NCI-H187 treated with DMSO at 0.1 percent for 48 hours (cell line): ENCODE measurements at places on chromosomes 7 and 10.

DNA sequence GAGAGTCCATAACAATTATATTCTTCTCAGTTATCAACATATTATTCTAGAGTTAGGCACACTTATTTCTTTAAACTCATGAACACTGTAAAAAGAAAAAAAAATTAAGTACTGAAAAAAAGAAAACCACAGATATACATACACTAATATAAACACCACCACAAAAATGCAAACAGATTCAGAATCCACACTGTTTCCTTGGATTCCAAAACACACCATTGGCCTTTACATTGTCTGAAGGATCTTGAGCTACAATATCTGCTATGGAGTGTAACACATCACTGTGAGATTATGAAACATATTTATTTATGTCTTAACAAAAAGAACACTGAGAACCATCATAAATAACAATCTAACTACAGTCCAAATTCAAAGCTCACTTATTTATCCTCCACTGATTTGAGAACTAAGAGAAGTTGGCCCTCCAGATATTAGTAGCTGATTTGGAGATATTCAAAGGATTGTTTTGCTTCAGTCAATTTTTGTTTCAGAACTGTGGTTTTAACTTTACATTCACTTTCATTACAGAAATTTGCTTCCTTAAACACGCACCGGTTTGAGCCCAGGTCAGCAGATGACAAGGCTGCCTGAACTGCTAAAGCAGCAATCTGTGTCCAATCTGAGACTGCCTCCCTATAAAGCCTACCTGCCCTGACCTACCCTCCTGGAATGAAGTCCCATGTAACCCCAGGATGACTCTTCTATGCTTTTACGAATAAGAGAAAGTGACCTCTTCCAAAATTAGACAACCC, 47.0 kb upstream of the CDK1 start:
- no peak for DNase-seq

- no peak for DNase-seq
These were observed 25.7 kb downstream of the CPXM2 start for GRCh38 chr10:123865880-123866279.

DNA sequence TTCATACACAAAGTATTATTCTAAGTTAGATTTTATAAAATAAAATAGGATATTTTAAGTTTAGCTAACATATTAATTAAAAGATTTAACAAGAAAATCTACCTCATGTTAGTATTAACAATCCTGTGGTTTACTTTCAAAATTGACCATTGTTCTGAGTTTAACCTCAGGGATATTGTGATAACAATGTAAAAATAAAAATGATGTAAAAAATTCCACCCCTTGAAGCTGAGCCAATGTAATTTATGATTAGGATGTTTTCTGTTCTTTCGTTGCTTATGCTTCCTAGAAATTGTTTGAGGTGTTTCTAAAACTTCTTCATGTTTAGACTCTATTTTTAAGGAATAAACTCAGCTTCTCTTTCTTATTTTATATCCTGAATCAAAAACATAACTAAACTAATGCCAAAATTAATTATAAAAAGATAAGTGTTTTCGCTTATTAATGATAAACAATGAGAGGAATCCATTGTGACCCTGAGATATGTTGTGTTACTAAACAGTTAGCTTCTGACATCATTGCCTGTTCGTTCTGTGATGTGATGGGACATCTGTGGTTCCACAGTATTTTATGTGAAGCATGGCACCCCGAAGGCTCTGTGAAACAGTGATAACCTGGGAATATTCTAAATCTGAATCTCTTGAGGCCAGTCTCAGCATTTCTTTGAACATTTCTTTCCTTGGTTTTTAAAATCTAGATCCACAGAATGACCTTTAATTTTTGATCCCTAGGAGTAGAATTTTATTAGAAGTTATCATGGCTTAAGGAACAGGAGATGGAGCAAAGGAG, 340.8 kb downstream of the ARL4A start:
- DNase-seq, result no peak

GRCh38 chr10:129966889-129967578, 3.0 kb upstream of the EBF3 start:
- DNase-seq, result no peak

- DNase-seq, result no peak
These were observed 12.8 kb downstream of the NOS3 start for GRCh38 chr7:151003572-151003971.

GRCh38 chr10:102796407-102797176, 40.6 kb downstream of the CYP17A1 start:
- DNase-seq, result no peak

GRCh38 chr10:122159141-122159970, 111.7 kb upstream of the BTBD16 start:
- no peak for DNase-seq

DNA sequence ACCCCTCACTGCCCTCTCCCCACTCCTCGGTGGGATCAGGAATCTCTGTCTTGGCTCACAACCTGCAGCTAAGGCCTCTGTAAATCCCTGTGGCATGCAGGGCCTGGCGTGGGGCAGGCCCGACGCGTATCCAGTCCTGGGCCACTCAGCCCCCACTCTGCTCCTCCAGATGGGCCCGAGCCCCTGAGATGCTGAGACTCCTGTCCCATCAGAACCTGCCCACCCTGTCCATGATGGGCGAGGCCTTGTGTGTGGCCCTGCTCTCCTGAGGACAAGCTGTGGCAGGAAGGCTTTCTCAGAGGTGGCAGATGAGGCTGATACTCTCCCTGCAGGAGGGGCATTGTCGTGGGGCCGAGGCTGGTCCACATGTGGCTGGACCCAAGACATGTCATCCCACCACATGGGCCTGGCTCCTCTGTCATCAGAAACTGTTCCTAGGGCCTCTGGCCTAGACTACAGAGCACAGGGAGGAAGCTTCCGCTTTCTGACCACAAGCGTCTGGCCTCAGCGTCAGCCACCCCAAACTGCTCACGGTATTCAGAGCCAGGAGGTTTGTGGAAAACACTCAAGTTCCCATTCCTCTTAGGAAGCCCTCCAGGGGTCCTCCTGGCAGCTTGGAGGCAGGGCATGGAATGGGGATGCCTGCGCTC, 6.0 kb downstream of the ALOX5 start:
- no peak for DNase-seq

GRCh38 chr7:142375710-142376313, 118.0 kb upstream of the PRSS58 start:
- DNase-seq, result no peak

DNA sequence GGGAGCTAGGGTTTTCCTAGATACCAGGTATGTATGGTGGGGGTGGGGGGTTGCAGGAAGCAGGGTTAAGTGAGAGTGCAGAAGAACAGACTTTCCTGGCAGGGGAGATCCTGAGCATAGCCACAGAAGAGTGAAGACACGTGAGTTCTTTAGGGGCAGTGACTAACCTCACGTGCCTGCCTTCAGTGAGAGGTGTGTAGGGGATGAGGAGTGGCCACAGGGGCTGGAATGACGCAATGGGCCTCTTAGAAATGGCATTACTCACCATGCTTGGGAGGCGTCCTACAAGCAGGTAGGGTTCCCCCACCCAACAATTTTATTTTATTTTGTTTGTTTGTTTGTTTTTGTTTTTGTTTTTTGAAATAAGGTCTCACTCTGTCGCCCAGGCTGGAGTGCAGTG, 698.6 kb upstream of the NRP1 start:
- no peak for DNase-seq

GRCh38 chr7:111076205-111076604, 14.7 kb upstream of the LRRN3 start:
- DNase-seq, result no peak

DNA sequence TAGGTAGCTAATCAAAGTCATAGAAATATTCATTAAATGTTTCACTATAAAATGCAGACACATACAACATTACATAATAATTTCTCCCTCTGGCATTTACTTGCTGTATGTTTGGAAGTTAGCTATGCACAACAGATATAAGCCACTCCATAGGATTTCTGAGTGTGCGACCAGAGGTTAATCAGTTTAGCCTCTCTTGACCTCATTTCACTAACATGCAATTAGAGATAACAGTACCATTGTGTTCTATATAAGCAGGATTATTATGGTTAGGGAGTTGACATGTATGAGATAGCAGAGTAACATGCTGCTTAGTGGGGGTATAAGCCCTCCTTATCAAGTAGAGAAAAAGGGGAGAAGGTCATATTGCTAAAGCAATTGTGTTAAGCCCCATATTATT, 26.4 kb downstream of the GLUD1 start:
- DNase-seq, result no peak

GRCh38 chr7:92836489-92836999, at the start of gene CDK6:
Gene CDK6, minus strand, starts transcription at chr7:92836573. Its CDS starts 3,250 bp downstream, at chr7:92833323.
- DNase-seq, result no peak

DNA sequence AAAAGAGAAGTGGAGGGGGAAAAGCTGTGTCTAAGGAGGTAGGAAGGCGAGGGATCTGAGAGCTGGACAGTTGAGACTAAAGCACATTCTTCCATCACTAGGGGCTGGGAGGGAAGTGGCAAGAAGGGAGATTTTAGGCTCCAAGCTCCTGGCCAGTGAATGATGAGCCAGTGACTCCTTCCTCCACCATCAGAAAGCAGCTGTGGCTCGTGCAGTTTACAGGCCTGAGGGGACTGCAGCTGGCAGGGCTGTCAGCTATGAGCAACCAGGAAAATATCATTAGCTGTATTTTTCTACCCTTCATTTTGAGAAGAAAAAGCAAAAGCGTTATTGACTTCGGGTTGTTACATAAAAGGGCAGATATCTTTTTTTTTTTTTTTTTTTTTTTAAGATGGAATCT, 60.7 kb downstream of the GPAM start:
- no peak for DNase-seq

- DNase-seq, result no peak
These were observed 357.8 kb upstream of the C7orf33 start for GRCh38 chr7:148232784-148233183.

DNA sequence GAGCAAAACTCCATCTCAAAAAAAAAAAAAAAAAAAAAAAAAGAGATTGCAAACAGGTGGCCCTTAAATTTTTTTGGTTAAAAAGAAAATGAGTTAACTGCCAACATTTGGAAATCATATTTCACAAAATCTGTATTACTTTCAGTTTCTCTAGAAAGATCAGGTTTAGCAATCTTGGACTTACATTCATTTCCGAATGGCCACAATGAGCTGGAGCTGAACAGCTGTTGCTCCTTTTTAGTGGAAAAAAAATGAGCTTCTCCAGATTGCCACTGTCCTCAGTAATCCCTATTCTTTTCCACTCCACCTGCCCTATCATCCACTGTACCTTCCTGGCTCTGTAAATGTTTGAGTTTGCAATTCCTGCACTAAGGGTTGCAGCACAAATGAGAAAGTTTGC, 43.6 kb downstream of the RAB11FIP2 start:
- no peak for DNase-seq

DNA sequence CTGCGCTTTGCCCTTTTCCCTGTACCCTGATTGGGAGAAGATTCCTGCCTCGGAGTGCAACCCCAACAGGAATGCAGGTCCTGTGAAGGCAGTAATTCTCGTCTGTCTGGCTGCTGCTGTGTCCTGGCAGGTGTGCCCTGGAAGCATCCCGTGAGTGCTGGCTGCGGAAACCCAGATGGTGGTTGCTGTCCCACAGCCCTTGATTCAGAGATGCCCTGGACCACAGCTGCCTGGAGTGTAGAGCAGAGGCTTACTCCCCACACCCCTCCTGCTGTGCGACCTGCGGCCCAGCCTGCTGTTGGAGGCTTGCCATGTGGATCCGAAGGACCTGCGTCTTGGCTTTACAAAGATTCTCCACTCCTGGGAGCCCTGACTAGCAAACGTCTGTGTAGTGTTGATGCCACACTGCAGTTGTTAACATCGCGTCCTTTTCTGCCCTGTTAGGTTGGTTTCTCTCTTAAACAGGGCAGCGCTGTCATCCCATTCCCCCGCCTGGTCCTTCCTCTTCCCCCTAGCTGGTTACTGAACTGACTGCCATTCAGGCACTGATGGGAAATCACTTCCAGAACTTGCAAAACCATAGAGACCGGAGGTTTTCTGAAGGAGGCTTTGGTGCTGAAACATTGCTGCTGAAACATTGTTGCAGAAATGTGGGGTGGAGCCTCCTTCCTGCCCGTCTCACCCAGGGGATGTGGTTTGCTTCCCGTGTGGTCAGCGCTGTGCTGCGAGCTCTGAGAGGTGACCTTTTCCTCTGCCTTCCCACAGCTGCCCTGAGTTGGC, 53.3 kb downstream of the DNAJB6 start:
- DNase-seq, result no peak

DNA sequence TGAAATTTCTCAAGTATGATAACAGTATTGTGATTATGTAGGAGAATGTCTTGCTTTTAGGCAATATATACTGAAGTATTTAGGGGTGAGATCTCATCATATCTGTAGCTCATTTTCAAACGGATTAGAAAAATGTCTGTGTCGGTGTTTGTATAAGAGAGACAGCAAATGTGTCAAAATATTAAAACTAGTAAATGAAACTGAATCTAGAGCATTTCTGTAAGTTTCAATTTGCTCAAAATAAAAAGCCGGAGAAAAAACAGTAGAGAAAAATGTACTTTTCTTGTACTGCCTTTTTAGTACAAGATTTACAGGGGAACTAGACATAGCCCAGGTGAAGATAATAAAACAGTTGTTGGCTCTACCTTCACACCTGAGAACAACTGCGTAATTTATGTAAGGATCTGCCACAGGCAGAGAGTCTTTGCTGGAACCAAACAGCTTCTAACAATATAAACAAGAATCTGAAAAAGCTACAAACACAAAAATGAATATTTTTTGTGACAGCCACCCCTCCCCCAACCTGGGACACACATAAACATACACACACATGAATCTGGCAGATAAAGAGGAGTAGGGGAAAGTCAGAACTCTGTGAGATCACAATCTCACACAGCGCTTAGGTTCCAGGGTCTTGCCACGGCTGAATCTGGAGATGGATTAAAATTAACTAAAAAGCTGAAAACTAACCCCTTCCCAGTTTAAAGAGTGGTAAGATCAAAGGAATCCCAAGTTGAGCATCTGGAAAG, 153.3 kb downstream of the AVL9 start:
- DNase-seq, result no peak

- no peak for DNase-seq
These were observed 15.8 kb upstream of the ADAMTS14 start for GRCh38 chr10:70656489-70656888.

- no peak for DNase-seq
These were observed 32.7 kb upstream of the STEAP4 start for GRCh38 chr7:88339195-88339922.

GRCh38 chr10:77531441-77532001, 106.1 kb downstream of the KCNMA1 start:
- DNase-seq, result no peak

DNA sequence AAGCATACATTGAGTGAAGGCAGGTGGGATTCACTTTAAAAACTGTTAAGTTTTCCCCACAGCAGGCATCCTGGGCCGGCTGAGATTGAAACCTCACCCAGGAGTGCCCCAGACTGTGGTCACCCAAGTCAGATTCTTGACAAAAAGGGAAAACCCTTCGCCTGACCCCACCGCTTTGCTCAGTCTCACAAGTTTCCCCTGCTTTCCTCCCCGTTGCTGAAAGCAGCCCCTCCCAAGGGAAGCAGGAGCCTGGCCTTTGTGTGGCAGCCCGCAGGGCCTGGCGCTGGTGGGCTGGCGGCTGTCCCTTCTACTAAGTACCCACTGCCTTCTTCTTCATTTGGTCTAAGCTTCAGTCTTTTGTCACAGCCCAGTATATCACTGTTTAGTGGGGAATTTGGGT, 16.0 kb downstream of the RNF32 start:
- no peak for DNase-seq
